ENCODE measurements at places on chromosomes 2 and 18.
A peak's percentile ranks its signal among the peaks of the same experiment; 100 is the strongest.

DNA sequence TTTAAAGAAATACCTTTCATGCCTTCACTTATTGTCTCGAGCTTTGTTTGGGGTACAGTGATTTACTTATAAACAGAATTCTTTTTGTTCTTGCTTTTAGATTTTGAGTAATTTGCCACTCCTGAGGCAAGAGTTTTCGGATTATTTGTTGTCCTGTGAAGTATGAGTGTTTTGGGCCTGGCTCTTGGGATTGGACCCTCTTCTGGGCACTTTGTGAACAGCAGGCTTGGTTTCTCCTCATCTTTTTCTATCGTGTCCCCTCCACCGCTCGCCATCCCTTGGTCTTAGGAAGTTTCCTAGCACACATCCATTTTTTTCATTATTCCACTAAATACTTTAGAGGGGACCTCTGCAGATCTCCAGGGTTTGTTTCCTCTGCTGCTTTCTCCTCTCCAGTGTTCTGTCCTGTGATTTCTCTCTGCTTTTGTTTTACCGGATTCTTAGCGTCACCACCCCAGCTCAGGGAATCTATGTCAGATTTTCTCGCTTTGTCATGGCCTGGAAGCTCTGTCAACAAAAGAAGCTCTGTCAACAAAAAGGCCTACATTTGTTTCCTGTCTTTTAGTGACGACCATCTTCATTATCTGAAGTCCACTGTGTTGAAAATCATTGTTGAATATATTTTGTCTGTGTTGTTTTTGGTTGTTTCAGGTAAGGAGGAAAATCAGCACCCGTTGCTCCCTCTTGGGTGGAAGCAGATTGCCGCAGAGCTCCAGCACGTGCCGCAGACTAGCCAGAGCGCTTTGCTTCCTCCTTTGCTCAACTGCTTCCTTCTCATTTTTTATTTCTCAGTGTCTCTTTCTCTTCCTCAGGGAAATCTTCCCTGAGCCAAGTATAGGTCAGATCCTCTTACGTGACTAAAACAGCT is 27.8 kb downstream of the ANKRD62 start:
- no peak for DNase-seq

GRCh38 chr2:8438996-8439395 is 242.9 kb upstream of the ID2 start:
- DNase-seq = no peak

- no peak for DNase-seq
Measured at GRCh38 chr2:55223958-55224760, 7.9 kb downstream of the CLHC1 start.

DNA sequence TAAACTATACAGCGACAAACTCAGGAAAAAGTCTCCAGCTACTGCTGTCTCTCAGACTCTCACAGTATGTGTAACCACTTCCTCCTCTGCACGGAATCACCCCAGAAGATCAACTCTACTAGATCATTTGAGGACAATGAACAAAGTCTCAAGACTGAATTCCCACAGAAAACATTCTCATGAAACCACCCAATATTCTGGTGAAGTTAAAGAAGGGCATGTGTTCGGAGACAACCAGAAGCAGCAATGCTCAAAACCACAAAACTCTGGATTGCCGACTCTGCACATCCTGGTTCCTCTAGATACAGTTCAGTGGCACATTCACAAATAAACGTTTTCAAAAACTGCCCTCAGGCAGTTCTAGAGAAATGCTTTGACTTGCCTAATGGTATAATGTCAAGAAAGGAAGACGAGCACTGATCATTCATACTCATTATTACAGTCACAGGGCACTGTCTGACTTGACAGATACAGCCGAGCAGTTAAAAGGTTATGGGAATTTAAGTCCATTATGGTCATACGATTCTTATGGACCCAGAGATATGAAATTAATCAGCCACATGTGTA is 91.9 kb upstream of the STK17B start:
- peak; percentile 62 for DNase-seq

GRCh38 chr2:47724221-47724981 is 58.5 kb upstream of the MSH6 start:
- peak; percentile 6 for DNase-seq

DNA sequence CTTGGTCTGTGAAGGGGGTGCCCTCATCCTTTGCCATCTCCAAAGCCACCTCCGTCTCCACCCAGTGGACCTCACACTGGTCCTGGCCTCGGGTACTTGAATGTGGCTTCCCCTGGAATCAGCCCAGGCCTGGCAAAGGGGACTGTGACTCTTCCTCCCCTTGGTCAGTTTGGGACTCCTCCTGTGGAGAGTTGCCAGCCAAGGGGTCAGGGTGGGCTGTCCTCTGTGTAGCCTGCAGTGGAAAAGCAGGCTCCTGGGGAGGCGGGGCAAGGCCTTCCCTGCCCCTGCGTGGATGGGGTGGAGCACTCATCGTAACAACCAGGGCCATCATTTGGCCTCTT is 59.8 kb downstream of the INHBB start:
- DNase-seq = no peak

- no peak for DNase-seq
Measured at GRCh38 chr2:54977149-54977548, 73.1 kb downstream of the RTN4 start.

- DNase-seq = peak; percentile 61
Measured at GRCh38 chr18:58991167-58991798, 126.6 kb downstream of the ZNF532 start.

GRCh38 chr2:45128580-45128997 is 119.3 kb upstream of the SIX2 start:
- DNase-seq = peak; percentile 95

DNA sequence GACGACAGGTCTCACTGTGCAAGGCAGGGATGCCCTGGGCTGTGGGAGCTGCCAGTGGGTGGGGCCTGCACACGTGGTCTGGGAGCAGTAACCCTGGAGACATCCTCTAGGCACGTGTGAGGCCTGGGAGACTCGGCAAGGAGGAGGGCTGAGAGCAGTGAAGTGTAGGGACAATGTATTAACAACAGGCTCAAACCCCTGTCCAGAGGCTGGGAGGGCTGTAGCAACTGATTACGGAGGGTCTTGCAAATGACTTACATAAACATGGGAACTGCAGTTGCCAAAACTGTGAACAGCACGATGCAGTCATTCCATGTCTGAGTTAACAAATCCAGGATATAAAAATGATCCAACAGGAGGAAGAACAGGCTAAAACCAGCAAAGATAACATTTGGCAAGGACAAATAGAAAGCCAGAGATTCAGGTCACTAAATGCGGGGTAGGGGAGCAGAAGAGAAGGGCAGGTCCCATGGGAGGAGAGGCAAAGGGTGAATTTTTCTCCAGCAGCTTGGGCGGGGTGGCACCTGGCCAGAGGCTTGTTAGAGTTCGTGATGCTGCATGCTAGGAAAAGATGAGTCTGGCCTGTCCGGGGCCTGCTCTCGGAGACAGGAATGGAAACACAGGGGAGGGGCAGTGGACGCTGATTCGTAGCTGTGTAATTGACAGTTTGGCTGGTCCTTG is 44.9 kb downstream of the CYP27C1 start:
- DNase-seq = no peak

GRCh38 chr2:421406-421805 is 133.5 kb upstream of the ALKAL2 start:
- no peak for DNase-seq

GRCh38 chr2:48313036-48313877 is 216.7 kb upstream of the STON1 start:
- DNase-seq = no peak

DNA sequence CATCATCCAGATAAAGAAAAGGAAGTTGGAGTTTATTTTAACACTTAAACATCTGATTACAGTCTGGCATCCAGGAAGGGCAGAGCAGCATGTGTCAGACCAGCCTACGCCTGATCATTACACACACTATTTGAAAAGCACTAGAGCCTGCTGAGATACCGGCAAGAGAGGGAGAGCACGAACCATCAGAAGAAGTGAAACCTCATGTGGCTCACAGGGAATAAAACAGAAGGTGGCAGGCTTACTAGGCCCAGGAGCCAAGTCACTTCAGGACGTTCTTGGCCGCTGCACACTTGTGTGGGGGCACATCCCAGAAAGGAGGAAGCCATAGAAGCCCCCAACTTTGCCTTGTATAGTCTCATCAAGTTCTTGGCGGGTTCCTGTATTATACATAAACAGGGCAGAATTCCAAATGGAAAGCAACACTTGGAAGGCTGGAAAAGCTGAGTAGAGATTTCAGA is 105.5 kb downstream of the UGGT1 start:
- DNase-seq = peak; percentile 52

DNA sequence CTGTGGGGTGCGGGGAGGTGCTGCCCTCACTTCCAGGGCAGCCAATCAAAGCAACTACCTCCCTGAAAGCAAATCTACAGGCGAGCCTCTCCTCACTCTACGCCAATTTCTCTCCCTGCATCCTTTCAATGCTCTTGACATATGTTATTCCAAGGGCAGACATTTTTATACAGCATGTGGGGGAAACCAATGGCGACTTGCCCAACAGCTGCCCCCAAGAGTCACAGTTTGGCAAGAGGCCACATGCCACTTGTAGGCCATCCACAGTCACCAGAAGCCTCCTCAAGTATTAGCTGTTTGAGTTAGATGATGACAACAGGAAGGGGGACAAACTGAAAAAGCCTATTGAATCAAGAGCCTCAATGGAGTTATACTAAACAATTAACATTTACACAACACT is 114.6 kb downstream of the MYO5B start:
- no peak for DNase-seq
